T-helper 17 cell (primary cell): ENCODE measurements at places on chromosomes 12 and 14. TPM values are rescaled to one million over a fixed set of nuclear protein-coding genes. Genes with fewer than 3 reads are reported as not detected.

GRCh38 chr12:44054281-44054680, 218.4 kb downstream of the TMEM117 start:
- DNase-seq, result no peak

DNA sequence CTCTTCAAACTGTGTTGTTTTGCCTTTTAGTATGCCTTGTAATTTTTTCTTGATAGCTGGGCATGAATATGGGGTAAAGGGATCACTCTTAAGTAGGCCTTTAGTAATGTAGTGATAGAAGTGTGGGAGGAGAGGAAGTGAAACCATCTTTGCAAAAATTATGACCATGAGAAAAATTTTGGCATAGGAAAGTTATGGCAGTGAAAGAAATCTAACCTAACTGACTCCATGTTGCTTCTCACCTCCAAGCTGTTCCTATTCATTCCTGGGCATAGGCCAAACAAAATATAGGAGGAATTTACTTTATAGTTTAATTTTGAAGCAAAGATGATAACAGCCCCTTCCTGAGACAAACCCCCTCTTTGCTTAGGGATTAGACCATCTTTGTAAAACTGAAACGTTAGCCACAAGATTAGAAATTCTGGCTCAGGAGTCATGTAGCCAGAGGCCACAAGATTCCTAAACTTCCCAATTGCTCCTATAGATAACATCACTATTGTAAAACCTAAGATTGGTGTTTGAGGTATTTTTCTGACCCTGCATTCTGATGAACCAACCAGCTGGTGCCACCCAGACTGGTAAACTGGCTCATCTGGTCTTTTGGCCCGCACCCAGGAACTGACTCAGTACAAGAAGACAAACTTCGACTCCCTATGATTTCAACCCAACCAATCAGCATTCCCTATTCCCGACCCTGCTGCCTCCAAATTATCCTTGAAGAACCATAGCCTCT, 45.8 kb downstream of the CRADD start:
- DNase-seq, result no peak

DNA sequence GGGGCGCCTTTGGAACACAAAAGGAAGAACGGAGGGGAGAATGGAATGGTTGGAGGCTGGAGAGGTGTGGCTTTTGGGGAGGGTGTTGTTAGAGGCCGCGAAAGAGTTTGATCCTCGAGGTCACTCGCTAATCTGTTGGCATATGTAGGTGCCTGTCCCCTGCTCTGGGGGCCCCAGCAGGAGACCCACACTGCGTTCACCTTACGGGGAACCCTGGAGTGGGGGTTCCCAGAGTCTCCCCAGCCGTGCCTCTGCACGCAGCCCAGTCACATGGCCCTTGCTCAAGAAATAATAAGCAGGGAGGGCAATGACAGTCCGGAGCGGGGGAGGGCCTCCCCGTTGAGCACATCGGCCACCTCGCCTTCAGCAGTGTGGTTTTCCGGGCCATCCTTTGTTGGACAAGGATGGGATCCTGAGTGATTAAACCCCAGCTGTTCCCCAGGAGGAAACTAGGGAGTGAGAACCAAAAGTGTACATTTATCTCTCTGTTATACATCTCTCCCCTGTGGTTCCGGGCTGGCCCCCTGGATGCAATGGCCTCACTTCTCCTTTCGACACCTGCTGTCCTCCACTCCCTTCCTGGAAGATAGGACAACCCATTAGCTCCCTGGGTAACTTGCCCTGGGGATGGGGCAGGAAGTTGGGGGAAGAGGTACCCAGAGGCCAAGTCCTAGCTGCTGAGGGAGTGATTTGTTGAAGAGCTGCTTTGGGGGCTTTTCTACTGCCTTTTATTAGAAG, 1.3 kb downstream of the PLEKHG3 start:
- DNase-seq, result peak; percentile 41

- no peak for DNase-seq
These were observed 74.7 kb downstream of the DIO3 start for GRCh38 chr14:101635749-101636560.

GRCh38 chr12:19518209-19518608, 78.9 kb downstream of the AEBP2 start:
- DNase-seq, result no peak

DNA sequence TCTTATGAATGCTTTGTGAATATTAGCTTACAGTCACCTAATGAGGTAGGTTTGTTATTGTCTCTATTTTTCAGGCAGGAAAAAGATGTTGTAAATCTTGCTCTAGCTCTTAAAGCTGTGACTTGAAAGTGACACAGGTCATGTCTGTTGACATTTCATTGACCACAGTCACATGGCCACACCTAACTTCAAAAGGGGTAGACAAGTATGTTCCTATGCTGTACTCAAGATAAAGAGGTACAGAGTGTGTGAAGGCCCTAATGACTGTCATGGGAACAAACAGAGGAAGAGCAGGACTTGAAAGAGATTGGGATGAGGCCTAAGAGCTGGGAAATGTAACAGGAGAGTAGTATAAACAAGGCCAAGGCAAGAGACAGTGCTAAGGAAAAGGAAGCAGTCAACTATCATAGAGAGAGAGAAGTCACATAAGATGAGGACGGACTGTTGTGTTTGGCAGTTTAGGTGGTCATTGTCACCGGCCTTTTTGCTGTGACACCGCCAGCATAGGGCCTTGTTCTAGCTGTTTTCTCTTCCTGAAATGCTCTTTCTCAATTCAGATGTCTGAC, 181.0 kb downstream of the CFAP54 start:
- DNase-seq, result no peak

GRCh38 chr14:99136047-99136400, 136.0 kb downstream of the BCL11B start:
- no peak for DNase-seq

DNA sequence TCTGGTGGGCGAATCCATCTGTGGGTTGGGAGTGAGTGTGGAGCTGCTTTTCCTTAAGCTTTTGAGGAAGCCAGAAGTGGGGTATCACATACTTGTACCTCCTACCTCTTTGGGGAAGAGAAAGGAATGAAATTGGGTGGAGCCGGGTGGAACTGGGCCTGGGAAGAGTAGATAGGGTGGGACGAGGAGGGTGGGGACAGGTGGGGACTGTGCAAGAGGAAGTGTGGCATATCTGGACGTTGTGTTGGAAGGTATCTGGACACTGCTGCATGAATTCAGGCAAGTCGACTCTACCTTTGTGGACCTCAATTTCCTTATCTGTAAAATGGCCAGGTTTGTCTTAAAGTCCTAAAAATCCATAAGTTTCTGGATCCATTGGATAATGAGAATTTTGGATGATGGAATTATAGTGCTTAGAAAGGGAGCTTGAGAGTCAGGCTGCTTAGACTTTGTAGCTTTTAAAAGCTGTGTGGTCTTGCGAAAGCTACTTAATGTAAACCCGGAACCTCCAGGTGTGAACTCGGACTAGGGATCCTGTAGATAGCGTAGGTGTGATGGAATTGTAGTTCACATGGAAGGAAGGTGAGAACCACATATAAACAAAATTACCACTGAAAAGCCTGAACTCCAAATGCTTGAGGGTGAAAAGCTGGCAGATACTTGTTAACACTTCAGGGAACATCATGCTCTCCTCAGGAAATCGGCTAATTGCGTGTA, 2.1 kb downstream of the VRTN start:
- DNase-seq, result no peak

DNA sequence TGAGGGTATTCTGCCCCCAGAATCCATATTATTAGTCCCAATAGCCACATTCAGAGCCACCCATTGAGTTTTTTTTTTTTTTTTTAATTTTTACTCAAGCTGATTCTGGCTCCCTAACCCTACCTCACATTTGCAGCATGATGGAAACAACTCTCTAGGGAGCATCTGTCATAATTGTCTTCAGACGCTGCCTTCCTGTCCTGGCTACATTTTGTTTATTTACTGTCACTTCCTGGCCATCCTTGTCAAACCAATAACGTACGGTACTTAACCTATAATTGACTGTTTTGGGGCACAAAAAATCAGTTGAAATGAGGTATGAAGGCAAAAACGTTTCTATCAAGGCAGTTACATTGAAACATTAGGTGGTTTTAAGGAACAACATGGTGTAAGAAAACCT, 2.1 kb downstream of the GLIPR1 start:
- DNase-seq, result no peak

DNA sequence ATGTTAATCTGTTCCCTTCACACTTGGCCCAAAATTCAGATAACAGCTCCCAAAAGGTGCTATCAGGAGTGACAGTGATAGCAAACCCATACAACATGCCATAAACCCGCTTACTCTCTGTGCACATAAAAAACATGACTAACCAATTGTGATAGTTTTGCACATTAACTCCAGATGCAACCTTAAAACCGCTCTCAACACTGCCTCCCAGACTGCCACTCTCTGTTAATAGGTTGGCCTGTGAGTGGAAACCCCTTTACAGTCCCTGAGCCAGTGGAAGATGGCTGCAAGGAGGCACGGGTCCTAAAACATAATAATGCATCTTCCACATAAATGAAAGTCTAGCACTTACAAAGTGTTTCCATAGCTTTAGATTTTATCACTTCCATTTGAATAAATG, 12.0 kb upstream of the TMTC1 start:
- no peak for DNase-seq

DNA sequence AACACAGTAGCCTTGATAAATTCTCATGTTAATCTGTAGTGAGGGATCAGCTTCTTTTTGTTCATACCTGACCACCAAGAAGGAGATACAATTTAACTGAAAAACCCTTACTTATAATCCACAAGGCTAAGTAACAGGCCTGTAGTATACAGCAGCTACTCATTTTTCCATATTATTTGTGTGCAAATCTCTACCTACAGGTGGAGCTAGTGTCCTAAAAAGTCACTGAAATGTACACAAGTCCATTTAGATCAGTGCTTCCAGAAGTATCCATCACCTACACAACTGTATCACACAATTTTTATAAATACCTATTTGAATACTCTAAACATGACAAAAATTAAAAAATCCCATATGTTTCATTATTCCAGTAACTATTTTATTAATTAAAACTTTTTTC, 173.2 kb downstream of the SLC35F4 start:
- no peak for DNase-seq

GALNT16 gene
- 0.05 TPM for total RNA-seq

CALCOCO1 gene
- 108 TPM for total RNA-seq

PROX2 gene
- not detected for total RNA-seq

IAPP gene
- not detected for total RNA-seq

MMP17 gene
- 2.5 TPM for total RNA-seq

DDX23 gene
- 76.3 TPM for total RNA-seq

RNF34 gene
- 63.8 TPM for total RNA-seq

WSCD2 gene
- 0.60 TPM for total RNA-seq
